ENCODE measurements at places on chromosomes 16 and 17. TPM values are rescaled to one million over a fixed set of nuclear protein-coding genes. Genes with fewer than 3 reads are reported as not detected.

- H3K27ac ChIP-seq, result no peak overlapping the region
- no peak overlapping the region for H3K4me3 ChIP-seq
- peaks cover 4% of the 10 kb centered on the region for H3K4me1 ChIP-seq
- H3K36me3 ChIP-seq, result no peaks in the 10 kb centered on the region
- no peaks in the 10 kb centered on the region for H3K27me3 ChIP-seq
These were observed 21.7 kb downstream of the MYL4 start for GRCh38 chr17:47230864-47231263.

GRCh38 chr17:27609611-27610303, 21.2 kb upstream of the LGALS9 start:
- no peaks in the 10 kb centered on the region for H3K36me3 ChIP-seq
- H3K27me3 ChIP-seq, result no peaks in the 10 kb centered on the region
- peak; percentile 62 for DNase-seq
- no peak overlapping the region for H3K27ac ChIP-seq

Gene CSH1
- total RNA-seq, result not detected

DNA sequence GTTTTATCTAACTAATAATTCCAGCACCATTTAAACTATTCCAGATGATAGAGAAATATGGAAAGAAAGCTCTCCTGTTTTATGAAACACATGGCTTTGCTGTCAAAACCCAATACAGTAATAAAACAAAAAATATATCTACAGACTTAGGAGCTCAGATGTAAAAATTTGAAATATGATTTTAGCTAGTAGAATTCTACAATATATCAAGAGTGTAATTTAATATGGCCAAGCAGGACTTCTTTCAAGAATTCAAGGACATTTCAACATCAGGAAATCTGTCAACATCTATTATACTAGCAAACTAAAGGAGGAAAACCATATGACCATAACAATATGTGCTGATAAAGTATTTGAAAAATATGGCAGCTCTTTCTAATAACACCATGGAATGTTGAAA, 57.5 kb downstream of the CCDC182 start:
- no peaks in the 10 kb centered on the region for H3K36me3 ChIP-seq
- H3K27ac ChIP-seq, result no peak overlapping the region
- H3K4me1 ChIP-seq, result no peaks in the 10 kb centered on the region
- DNase-seq, result no peak

- H3K27me3 ChIP-seq, result no peaks in the 10 kb centered on the region
- H3K4me1 ChIP-seq, result no peaks in the 10 kb centered on the region
- H3K27ac ChIP-seq, result no peak overlapping the region
- no peaks in the 10 kb centered on the region for H3K36me3 ChIP-seq
- H3K4me3 ChIP-seq, result no peak overlapping the region
These were observed 70.0 kb downstream of the PGS1 start for GRCh38 chr17:78448356-78448993.

- no peaks in the 10 kb centered on the region for H3K27me3 ChIP-seq
- no peak overlapping the region for H3K27ac ChIP-seq
- H3K4me1 ChIP-seq, result peaks cover 3% of the 10 kb centered on the region
- peak; percentile 36 for DNase-seq
- no peak overlapping the region for H3K4me3 ChIP-seq
These were observed 3.0 kb downstream of the PDZD9 start for GRCh38 chr16:21997697-21998480.

DNA sequence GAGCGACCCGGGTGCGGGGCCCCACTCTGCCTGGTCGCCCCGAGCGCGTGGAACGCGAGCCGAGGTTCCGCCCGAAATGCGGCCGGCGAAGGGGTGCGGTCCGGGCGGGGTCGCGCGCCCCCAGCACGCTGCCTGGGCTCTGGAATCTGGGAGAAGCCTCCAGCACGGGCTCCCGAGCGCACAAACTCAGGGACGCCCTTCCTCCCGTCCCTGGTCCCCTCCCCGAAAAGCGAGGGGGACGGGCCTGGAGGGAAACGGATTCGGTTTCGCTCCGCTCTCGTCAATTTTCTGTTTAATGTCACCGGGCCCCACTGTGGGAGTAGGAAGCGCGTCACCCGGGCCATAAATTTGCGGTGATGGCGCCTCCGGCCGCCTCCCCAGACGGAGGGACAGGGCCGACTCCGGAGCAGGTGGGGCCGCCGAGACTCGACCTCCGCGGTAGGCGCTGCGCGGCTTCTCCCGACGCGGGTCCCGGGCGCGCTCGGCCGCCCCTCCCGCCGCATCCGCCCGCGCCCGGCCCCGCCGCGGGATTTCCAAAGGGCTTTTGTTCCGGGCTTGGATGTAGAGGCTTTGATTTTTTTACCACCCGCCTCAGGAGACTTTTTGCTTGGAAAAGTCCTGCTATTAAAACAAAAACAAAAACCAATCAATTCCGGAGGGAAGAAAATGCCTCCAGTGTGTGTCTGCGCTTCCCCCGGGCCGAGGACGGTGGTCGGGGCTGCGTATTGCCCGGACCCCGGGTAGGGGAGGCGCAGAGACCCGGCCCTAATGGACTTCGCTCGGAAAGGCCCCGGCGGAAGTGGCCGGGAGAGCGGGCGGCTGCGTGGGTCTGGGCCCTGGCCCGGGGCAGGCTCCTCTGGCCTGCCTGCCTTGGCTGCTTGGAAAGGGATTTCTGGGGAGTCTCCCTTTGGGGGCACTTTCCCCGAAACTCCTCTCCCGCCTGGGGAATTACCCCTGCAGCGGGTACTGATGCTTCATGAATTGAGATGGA, 7.9 kb upstream of the BAHCC1 start:
- H3K27ac ChIP-seq, result peak overlapping the region; percentile 93
- peak; percentile 64 for DNase-seq
- H3K4me3 ChIP-seq, result peak overlapping the region; percentile 70
- H3K27me3 ChIP-seq, result no peaks in the 10 kb centered on the region
- H3K4me1 ChIP-seq, result peaks cover 14% of the 10 kb centered on the region

DNA sequence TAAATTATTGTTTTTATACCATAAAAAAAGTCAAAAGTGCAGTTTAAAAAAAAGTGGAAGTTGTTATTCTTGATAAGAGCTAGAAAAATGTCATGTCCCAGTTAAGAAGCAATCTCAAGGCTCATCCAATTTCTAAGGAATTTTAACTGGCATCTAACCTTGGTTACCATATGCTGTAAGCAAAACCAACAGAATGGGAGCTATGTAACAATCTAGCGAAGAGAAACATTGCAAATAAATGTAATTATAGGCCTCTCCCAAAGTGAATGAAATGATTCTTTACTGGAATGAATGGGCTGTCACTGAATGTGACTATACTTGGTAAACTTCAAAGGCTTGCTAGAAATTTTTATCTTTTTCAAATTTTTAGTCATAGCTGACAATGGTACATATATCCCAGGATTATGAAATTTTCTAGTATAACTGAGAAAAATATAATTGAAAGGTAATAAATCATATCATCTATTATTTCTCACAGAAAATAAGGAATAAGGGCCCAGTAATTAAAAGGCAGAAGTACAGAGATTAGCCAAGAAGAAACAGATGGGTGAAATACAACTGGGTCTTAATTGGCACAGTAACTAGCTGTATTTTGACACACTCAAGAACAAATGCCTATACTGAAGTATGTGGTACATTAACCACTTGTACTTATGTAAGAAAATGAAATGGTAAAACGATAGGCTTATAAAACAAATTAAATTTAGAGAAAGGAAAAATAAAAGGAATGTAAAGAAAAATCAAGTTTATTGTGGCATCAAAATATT, 61.5 kb downstream of the NETO2 start:
- H3K4me1 ChIP-seq, result no peaks in the 10 kb centered on the region
- no peaks in the 10 kb centered on the region for H3K36me3 ChIP-seq
- H3K27ac ChIP-seq, result no peak overlapping the region
- H3K4me3 ChIP-seq, result no peak overlapping the region
- no peak for DNase-seq
- H3K27me3 ChIP-seq, result no peaks in the 10 kb centered on the region

- no peaks in the 10 kb centered on the region for H3K4me1 ChIP-seq
- no peak for DNase-seq
- H3K27ac ChIP-seq, result no peak overlapping the region
- no peak overlapping the region for H3K4me3 ChIP-seq
- peaks cover 29% of the 10 kb centered on the region for H3K36me3 ChIP-seq
- H3K27me3 ChIP-seq, result no peaks in the 10 kb centered on the region
These were observed 66.7 kb downstream of the GTF3C1 start for GRCh38 chr16:27483088-27483437.

DNA sequence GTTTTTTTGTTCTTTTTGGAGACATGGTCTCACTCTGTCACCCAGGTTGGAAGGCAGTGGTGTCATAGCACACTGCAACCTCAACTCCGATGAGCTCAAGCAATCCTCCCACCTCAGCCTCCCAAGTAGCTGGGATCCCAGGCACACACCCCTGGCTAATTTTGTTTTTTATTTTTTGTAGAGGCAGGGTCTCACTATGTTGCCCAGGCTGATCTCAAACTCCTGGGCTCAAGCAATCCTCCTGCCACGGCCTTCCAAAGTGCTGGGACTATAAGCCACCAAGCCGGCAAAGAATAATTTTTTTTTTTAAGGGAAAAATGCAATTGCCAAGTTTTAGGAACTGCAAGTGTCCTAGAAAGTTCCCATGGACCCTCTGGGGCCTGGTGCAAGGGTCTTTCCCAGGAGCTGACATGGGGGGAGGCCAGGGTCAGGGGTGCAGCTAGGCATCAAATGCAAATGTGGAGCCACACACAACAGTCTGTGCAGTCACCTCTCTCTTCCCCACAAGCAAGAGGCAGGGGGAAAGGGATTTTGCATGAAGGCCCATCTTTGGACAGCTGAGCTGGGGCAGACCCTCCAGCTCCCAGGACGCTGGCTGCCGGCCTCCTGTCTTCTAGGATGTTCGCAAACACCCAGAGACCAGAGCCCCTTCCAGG, 20.1 kb upstream of the BCAR1 start:
- H3K4me1 ChIP-seq, result peaks cover 2% of the 10 kb centered on the region
- no peaks in the 10 kb centered on the region for H3K27me3 ChIP-seq
- no peak overlapping the region for H3K27ac ChIP-seq
- no peak overlapping the region for H3K4me3 ChIP-seq
- no peaks in the 10 kb centered on the region for H3K36me3 ChIP-seq
